ENCODE measurements at places on chromosomes 11 and 22.

GRCh38 chr22:36134182-36134581 lies 26.4 kb downstream of the APOL3 start:
- DNase-seq: no peak

GRCh38 chr22:46851941-46852340 lies 89.5 kb downstream of the TBC1D22A start:
- no peak for DNase-seq

DNA sequence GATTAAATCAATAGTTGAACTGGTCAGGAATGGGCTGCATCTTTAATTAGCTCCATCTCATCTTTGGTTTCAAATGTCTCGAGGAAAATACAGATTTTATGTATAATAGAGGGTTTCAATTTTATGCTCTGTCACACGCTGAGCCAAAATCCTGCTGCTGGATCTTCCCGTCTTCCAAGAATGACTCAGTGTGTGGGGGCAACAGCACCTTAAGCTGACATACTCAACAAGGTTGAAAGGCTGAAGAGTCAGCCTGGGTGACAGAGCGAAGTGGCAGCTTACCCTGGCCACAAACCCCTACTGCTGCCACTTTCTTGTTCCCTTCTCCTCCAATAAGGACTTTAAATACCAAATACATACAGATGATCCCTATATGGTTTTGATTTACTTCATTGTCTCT lies 9.0 kb upstream of the PCF11 start:
- DNase-seq: no peak

DNA sequence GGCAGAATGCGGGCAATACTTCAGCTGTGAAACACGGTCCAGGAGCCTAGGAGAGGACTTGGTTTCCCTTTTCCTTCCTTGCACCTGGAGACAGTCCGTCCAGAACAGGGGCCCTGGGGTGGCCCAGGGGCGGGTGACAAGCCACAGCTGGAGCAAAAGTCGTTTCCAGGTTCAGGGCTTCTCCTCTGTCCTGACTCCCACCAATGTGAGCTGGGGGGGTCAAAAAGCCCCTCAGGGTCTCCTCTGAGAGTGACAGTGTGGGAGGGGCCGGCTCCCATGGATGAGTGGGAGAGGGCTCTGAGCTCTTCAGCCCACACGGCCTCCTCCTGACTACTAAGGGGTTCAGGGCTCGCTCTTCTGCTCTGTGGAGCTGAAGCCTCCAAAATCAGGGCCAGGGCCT lies 20.1 kb upstream of the ARFGAP3 start:
- no peak for DNase-seq

DNA sequence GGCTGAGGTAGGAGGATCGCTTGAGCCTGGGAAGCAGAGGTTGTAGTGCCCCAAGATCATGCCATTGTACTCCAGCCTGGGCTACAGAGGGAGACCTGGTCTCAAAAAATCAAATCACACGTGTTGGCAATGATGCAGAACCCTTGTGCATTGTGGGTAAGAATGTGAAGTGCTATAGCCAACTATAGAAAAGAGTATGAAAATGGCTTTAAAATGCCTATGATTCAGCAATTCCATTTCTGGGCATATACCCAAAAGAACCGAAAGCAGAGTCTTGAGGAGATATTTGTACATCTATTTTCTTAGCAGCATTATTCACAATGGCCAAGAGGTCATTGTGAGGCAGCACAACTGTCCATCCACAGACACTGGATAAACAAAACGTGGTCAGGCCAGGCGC lies 2.6 kb upstream of the FADS3 start:
- peak; percentile 8 for DNase-seq

GRCh38 chr11:7430496-7430895 lies 54.8 kb upstream of the OLFML1 start:
- no peak for DNase-seq

GRCh38 chr11:69366591-69366990 lies 72.6 kb downstream of the MYEOV start:
- no peak for DNase-seq

DNA sequence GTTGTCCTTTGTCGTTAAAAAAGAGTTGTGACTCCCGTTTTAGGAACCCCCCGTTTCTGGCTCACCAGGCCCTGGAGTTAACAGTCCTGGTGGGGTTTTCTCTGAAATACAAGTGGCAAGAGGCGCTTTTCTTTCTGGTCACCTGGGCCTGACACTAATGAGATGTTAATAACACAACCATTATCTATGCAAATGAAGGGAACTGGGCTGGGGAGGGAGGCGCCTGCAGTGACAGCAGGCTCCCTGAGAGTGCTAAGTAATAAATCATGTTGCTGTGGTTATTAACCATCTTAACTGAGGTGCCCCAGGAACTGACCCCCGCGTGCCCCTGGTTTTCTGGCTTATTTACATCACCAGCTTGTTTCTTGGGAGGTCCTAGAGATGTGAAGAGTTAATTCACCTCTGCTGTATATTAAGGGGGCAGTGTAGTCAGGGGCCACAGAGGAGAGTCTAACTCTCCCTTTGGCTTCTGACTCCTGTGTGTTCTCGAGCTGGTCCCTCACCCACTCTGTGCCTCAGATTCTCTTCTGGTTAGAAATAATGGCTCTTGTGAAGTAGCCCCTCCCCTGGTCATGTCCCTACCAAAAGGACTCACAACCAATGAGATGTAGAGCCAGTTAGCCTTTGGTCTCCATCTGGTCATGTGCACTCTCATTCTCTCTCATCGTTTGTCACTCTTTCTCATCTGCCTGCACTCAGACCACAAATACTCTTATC lies 276.6 kb upstream of the CADM1 start:
- no peak for DNase-seq

DNA sequence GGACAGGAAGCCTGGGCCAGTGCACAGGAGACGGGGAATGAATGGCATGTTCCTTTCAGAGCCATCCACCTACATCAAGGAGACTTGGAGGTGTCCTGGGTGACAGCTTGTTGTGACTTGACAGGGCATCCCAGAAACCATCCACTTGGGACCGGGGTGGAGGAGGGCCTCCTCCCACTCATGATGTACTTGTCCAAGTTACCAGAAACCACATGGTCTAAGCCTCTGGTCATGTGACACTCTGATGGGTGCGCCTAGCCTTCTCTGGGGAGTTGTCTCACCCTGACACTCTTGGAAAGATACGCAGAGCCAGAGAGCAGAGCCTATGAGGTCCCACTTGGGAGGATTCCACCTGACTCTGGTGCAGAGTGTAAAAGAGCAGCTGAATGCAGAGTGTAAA lies 21.6 kb upstream of the FXYD6 start:
- no peak for DNase-seq

DNA sequence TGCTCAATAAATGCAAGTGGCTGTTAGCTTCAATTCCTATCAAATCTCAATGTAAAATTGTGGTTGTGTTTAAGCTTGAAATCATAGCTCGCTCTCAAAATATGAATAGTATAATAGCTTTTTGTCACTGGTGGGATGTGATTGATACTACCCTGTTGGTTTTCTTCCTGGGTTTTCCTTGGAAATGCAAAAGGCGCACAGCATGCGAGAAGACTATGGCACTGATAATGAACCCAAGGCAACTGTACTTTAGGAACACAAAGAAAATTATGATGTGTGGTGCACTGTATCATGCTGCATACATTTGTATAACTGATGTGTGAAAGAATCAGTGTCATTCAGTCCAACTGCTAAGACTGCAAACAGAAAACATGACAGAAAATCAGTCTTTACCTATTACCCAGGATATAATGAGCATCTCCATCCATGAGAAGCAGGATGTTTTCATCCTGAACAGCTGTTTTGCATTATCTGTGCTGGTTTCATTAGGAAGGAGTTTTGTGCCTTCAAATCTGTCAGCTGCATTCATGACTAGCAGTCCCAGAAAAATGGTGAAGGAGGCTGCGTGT lies 101.2 kb downstream of the TRPC6 start:
- DNase-seq: no peak

GRCh38 chr11:64787526-64788320 lies 9.4 kb upstream of the SF1 start:
- DNase-seq: peak; percentile 57

DNA sequence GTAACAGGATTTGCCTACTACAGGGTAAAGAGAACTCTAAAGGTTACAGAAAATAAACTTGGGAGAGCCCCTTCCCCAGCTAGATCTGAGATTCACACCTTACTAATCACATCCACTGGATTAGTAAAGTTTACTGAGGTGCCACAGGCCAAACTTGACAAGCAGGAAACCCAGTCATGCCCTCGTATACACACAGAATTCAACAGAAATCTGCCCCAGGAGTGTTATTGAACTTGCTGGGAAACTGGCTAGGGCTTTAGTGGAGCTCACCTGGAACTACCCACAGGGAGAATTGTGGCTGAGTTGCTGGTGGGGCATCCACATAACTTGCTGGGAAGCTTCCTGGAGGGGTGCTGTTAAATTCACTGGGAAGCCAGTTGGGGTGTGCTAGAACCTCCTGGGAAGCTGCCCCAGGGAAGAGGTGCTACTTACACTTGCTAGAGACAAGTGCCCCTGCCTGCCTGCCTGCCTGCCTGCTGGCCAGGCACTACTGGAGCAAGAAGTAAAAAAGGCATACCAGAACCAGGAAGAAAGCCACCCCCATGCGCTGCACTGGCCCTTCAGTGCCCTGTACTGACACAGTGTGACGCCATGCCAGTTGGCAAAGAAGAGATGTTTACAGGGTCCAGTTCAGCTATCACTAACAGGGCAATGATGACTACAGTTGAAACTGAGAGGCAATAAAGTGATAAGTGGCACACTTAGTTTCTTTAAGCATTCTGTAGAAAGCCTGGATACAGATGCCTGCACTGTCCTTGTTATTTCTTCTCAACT lies 106.5 kb downstream of the ALX4 start:
- no peak for DNase-seq

GRCh38 chr22:43127166-43127908 lies 15.9 kb downstream of the MCAT start:
- no peak for DNase-seq

DNA sequence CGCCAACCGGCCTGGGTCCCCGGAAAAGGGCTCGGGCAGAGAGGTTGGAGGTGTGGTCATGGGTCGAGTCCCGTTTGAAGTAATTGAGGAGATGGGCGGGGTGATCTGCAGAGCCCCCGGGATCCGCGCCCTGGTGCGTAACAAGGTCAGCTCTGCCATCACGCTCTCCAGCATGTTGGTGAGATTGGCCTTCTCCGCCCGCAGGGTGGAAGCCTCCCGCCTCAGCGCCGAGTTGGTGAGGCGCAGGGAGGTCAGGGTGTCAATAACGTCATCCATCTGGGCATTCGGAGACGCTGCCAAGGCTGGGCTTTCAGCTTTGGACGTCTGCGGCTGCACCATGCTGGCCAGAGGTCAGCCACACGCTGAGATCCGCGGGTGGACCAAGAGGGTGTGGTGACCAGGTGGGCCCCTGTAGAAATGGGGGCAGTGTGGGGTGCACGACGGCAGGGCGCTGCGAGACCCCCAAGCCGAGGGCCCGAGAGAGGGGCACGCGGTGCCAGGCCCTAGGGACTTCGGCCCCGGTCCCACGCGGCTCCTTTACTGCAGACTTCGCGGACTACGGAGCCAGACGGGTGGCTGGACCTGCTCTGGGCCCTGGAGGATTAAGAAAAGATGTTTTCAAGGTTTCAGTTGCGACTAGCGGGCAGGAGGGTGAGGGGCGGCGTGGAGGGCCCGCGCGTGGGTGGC lies 672 bp downstream of the RTL6 start:
- peak; percentile 58 for DNase-seq

- DNase-seq: no peak
Measured at GRCh38 chr22:38448945-38449745, 5.9 kb downstream of the KCNJ4 start.

DNA sequence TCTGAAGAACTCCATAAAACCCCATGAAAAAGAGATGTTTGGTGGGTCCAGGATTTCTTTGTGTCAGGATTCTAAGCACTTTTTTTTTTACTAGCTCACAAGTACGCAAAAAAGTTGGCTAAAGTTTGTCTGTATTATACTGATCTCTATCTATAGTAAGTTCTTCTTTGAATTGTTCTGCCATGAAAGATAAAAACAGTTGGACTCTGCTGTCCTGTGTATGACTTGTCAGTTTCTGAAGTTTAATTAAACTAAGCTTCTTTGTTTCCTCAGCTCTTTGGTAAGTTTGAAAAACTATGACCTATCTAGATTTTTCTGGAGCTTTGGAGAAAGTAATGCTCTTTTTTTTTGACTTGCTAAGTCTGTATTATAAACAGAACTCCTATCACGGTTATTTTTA lies 812.2 kb upstream of the LUZP2 start:
- DNase-seq: no peak

- DNase-seq: no peak
Measured at GRCh38 chr11:87039371-87039770, 1.6 kb downstream of the TMEM135 start.

GRCh38 chr11:36311926-36312595 lies 16.0 kb downstream of the PRR5L start:
- DNase-seq: peak; percentile 40

DNA sequence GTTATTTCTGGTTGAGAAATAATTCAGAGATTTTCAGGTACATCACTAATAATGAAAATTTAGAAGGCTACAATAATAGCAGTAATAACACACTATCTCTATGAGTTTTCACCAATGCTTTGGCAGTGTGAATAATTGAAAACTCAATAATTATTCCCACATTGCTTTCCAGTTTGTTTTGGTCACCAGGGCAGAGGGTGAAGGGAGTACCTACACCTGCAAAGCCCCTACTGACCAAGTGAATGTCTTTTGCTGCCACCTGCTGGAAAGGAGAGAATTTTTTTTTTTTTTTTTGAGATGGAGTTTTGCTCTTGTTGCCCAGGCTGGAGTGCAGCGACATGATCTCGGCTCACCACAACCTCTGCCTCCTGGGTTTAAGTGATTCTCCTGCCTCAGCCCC lies 3.2 kb downstream of the NELL1 start:
- peak; percentile 12 for DNase-seq

DNA sequence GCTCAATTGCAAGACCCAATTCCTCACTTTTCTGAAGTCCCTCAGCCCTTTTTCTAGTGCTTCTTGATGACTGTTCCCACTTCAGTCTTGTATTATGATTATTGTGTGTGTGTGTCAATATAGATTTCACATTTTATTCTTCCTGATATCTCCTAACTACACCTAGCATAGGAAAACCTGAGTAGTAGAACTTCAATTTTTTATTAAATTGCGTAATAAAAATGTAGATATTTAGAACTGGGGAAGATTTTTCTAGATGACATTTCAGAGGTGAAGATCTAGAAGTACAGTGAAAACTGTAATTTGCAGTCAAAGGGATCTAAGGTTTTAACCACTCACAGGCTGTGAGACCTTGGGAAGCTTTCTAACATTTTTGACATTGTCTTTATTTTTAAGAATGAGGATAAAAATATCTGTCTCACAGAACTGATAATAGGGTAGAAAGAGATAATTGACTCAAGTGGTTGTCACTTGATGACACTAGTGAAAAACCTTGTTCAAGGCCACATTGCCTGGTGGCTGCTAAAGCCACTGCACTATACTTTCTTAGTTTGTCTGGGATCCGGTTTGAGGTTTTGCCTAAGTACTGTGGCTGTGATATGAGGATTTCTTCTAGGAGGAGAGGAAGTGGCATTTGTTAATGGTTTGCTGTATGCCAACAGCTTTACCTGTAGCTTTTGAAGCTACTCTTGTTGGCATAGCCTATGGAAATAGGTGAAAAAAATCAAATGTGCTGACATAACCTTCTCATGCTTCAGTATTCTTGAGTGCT lies 32.2 kb upstream of the SESN3 start:
- no peak for DNase-seq

GRCh38 chr22:24878969-24879368 lies 67.5 kb downstream of the LHFPL7 start:
- no peak for DNase-seq

Measured in ACHN (cell line).